AG08396 (cell line): ENCODE measurements at places on chromosomes 4 and X.

- DNase-seq: peak; percentile 82
Observed at GRCh38 chrX:39730662-39731329, 367.0 kb downstream of the BCOR start.

DNA sequence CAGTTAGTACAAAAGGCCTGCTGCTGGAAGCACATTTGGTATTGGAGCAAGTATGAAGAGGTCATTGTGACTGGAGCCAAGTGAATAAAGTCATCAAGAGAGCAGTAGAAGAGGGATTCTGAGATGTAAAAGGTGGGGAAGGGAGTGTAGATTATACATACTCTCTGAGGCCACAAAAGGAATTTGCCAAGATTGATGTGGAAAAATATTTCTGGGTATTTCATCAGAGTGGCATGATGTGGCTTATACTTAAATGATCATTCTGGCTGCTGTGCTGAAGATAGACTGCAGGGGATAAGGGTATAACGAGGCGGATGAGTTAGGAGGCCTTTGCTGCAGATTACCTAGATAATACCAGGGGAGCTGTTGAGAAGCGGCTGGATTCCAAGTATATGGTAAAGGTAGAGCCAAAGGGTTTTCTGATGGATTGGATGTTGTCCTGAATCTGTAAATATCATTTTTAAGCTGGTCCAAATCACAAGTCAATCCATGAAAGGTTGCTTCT, 231.8 kb upstream of the AGA start:
- no peak for DNase-seq

GRCh38 chr4:151753056-151753455, 7.8 kb downstream of the GATB start:
- no peak for DNase-seq

DNA sequence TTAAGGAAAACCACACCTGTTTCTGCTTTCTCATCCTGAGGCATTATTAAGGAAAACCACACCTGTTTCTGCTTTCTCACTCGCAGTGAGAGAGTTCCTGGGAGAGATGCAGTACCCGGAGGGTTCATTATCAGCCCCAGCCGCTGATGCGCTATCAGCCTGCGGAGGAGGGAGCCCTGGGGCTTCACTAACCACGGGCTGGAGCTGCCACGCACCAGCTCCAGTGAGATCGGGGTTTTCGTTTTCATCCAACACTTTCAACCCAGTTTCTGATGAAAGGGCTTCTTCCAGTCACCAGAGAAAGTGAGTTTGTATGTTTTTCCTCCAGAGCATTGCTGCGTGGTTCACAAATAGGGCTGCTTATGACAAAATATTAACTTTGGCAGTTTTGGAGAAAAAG, 93.2 kb upstream of the PRKX start:
- no peak for DNase-seq

- DNase-seq: no peak
Observed at GRCh38 chr4:117063961-117064696, 21.2 kb downstream of the TRAM1L1 start.

GRCh38 chr4:175779081-175779620, 32.9 kb downstream of the GPM6A start:
- no peak for DNase-seq

GRCh38 chrX:46180258-46180687, 364.9 kb downstream of the ZNF674 start:
- peak; percentile 7 for DNase-seq

GRCh38 chrX:39616098-39616729, 481.5 kb downstream of the BCOR start:
- no peak for DNase-seq

DNA sequence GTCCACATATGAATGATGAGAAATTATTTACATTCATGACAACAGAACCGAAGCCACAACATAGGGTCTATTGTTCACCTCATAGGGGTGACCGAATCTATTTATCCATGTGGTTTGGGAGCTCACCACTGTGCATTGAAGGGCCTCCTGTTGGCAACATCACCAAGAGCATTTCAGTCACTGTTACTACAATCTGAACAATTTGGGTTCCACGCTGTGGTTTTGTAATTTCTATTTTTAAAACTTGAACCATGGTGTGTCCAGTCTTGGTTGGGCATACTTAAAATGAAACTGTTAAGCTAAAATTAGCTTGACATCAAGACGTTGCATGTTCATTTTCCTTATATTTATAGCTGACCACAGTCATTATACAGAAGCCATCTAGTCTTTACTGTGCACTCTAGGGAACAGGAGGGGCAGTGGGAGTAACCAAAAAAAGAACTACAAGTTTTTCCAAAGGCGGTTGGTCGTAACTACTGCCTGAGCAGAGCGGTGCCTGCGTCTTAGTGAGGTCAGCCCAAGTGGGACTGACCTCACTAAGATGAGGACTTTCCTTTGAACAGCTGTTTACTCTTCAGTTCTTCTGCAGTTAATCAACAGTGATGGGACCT, 192.1 kb downstream of the SPRY1 start:
- DNase-seq: peak; percentile 19

DNA sequence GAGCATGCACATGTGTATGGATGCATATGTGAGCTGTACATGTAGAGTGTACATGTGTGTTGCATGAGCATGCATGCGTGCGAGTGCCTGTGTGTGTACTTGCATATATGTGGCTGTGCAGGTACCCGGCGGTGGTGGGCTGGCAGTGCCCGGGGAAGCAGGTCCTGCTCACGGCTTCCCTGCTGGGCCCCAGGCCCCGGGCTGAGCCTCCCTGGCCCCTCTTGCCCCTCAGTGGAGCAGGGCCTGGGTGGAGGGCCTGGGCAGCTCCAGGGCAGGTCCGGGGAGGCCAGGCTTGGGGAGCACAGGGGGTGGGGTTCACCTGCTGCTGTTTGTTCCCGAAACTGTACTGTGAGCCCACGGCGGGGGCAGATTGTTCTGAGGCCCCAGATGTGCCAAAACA, 9.4 kb downstream of the NAT8L start:
- DNase-seq: no peak

- DNase-seq: peak; percentile 47
Observed at GRCh38 chr4:87843936-87844335, 11.2 kb downstream of the MEPE start.
